ENCODE measurements at places on chromosomes 3 and 15. TPM values are rescaled to one million over a fixed set of nuclear protein-coding genes. Genes with fewer than 3 reads are reported as not detected.

The PLOD2 gene
- total RNA-seq: 114 TPM

The ZIC1 gene
- 0.26 TPM for total RNA-seq

DNA sequence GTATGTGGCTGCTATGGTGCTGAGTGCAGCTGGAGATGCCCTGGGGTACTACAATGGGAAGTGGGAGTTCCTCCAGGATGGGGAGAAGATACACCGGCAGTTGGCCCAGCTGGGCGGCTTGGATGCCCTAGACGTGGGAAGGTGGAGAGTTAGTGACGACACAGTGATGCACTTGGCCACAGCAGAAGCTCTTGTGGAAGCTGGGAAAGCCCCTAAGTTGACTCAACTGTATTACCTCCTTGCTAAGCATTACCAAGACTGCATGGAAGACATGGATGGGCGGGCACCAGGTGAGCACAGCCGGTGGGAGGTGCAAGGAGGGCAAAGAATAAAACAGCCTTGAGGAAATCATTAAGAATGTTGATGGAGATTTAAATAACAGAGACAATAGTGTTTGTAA, 2.9 kb downstream of the ADPRH start:
- H3K27ac ChIP-seq: no peak overlapping the region
- H3K27me3 ChIP-seq: no peaks in the 10 kb centered on the region
- no peak for DNase-seq
- H3K36me3 ChIP-seq: no peaks in the 10 kb centered on the region
- H3K4me3 ChIP-seq: no peak overlapping the region
- peaks cover 3% of the 10 kb centered on the region for H3K4me1 ChIP-seq

GRCh38 chr3:186003610-186004009, 65.8 kb upstream of the TRA2B start:
- H3K4me1 ChIP-seq: no peaks in the 10 kb centered on the region
- DNase-seq: peak; percentile 33
- H3K27me3 ChIP-seq: no peaks in the 10 kb centered on the region
- H3K36me3 ChIP-seq: no peaks in the 10 kb centered on the region
- H3K27ac ChIP-seq: no peak overlapping the region

The LDHAL6B gene
- total RNA-seq: not detected

GRCh38 chr15:72269739-72270138, 2.6 kb downstream of the PARP6 start:
- H3K27me3 ChIP-seq: no peaks in the 10 kb centered on the region
- H3K27ac ChIP-seq: no peak overlapping the region
- no peak overlapping the region for H3K4me3 ChIP-seq
- H3K36me3 ChIP-seq: peaks cover 5% of the 10 kb centered on the region
- peaks cover 8% of the 10 kb centered on the region for H3K4me1 ChIP-seq

GRCh38 chr3:65385805-65386204, 652.9 kb downstream of the MAGI1 start:
- no peaks in the 10 kb centered on the region for H3K4me1 ChIP-seq
- H3K27me3 ChIP-seq: no peaks in the 10 kb centered on the region
- no peak overlapping the region for H3K27ac ChIP-seq
- H3K4me3 ChIP-seq: no peak overlapping the region
- DNase-seq: no peak

- no peaks in the 10 kb centered on the region for H3K36me3 ChIP-seq
- DNase-seq: no peak
- no peaks in the 10 kb centered on the region for H3K4me1 ChIP-seq
- no peaks in the 10 kb centered on the region for H3K27me3 ChIP-seq
- no peak overlapping the region for H3K27ac ChIP-seq
Measured at GRCh38 chr3:69712933-69713332, 26.3 kb upstream of the MITF start.

The CYP19A1 gene
- total RNA-seq: 3.9 TPM

DNA sequence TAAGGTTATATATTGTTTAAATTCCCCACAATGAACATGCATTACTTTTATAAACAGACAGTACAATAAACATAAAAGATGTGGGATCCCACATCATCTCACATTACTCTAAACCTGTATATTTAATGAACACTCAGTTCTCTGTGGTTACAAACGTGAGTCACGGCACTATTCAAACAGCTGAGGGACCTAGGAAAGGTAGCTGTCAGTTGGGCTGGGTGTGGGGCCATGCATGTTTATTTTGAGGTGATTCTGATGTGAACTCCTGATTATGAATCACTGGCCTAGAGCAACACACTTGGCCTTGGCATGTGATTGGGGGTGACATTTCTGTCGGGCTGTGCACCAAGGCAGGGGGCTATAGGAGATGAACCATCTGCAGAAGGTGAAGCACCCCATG, 147.6 kb upstream of the HACD2 start:
- peak; percentile 90 for DNase-seq
- peaks cover 16% of the 10 kb centered on the region for H3K36me3 ChIP-seq
- H3K4me3 ChIP-seq: no peak overlapping the region
- H3K27me3 ChIP-seq: no peaks in the 10 kb centered on the region

DNA sequence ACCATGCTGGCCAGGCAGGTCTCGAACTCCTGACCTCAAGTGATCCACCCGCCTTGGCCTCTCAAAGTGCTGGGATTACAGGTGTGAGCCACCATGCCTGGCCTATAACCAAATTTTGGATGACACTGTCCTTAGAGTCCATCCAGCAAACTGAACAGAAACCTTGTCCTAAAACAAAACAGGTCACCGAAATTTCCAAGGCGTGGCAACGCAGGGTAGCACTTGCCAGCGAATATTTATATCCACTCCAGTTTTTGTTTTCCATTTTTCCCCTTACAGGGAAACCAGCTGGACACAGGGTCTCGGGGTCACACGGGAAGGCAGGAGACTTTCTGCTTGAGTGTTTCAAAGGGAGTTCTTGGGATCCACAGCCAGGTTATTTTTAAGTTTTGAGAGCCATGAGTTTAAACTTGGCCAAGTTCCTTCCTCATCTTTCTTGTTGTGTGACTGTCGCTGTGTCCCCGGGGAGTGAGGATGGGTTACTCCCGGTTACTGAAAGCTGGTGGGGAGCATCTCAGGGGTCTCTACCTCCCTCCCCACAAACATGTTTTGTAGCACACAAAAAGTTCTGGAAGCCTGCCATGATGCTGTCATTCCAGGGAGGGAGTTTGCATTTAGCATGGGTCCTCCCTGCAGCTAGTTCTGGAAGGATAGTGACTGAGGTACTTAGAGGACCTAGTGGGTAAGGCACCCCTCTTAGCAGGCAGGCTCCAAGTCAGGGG, 12.6 kb downstream of the LIMD1 start:
- peak overlapping the region; percentile 81 for H3K27ac ChIP-seq
- no peaks in the 10 kb centered on the region for H3K27me3 ChIP-seq
- peaks cover 29% of the 10 kb centered on the region for H3K4me1 ChIP-seq
- peak overlapping the region; percentile 3 for H3K4me3 ChIP-seq

The ZNF501 gene
- total RNA-seq: 16.0 TPM

The MAP1A gene
- 70.4 TPM for total RNA-seq

DNA sequence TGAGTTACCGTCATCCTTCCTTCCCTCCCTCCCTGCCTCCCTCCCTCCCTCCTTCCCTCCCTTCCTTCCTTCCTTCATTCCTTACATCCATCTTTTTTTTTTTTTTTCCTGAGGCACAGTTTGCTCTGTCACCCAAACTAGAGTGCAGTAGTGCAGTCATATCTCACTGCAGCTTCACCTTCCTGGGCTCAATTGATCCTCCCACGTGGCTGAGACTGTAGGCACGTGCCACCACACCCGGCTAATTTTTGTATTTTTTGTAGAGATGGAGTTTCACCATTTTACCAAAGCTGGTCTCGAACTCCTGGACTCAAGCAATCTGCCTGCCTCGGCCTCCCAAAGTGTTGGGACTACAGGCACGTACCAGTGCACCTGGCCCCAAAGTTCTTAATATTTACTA, 25.8 kb downstream of the USP3 start:
- H3K27ac ChIP-seq: no peak overlapping the region
- H3K4me3 ChIP-seq: no peak overlapping the region
- H3K4me1 ChIP-seq: no peaks in the 10 kb centered on the region

The GASK1A gene
- total RNA-seq: 1.8 TPM

DNA sequence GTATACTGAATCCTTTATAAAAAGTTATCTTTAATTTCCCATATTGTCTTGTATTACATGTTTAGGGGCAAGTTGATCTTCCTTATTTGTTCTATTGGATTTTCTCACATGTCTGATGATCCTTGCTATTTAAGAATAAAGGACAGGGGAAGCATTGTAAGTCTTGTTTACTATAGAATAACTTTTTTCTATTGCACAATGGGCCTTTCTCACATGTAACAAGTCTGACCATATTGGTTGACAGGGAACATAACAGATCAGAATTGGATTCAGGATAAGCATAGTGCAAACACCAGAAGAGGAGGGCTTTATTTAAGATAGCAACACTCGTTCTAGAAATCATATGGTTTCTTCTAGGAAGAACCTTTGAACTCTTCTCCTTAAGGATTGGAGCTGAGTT, 257.9 kb upstream of the RBMS3 start:
- no peaks in the 10 kb centered on the region for H3K36me3 ChIP-seq
- no peaks in the 10 kb centered on the region for H3K4me1 ChIP-seq
- H3K4me3 ChIP-seq: no peak overlapping the region
- no peak for DNase-seq
- no peaks in the 10 kb centered on the region for H3K27me3 ChIP-seq

- H3K27me3 ChIP-seq: no peaks in the 10 kb centered on the region
- H3K27ac ChIP-seq: no peak overlapping the region
- DNase-seq: no peak
- no peak overlapping the region for H3K4me3 ChIP-seq
Measured at GRCh38 chr3:192249516-192249915, 477.8 kb downstream of the FGF12 start.

The ISLR2 gene
- total RNA-seq: not detected

- H3K4me3 ChIP-seq: no peak overlapping the region
- H3K36me3 ChIP-seq: no peaks in the 10 kb centered on the region
- peaks cover 5% of the 10 kb centered on the region for H3K4me1 ChIP-seq
Measured at GRCh38 chr3:185712337-185712736, 112.5 kb downstream of the IGF2BP2 start.

The PLSCR1 gene
- total RNA-seq: 43.9 TPM

DNA sequence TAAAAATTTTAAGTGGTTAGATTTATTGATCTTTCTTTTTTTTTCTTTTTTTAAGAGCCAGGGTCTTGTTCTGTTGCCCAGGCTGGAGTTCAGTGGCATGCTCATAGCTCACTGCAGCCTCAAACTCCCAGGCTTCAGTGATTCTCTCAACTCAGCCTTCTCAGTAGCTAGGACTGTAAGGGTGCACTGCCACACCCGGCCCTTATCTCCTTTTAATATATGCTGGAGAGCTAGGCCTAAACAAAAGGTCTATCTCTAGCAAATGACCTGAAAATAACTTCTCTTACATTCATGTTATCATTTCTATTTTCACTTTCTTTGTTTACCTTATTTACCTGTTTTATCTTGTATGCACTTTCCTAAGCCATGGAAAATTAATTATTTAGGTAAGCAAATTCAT, 35.2 kb upstream of the MELTF start:
- no peaks in the 10 kb centered on the region for H3K4me1 ChIP-seq
- H3K27ac ChIP-seq: no peak overlapping the region
- H3K4me3 ChIP-seq: no peak overlapping the region
- H3K36me3 ChIP-seq: no peaks in the 10 kb centered on the region

DNA sequence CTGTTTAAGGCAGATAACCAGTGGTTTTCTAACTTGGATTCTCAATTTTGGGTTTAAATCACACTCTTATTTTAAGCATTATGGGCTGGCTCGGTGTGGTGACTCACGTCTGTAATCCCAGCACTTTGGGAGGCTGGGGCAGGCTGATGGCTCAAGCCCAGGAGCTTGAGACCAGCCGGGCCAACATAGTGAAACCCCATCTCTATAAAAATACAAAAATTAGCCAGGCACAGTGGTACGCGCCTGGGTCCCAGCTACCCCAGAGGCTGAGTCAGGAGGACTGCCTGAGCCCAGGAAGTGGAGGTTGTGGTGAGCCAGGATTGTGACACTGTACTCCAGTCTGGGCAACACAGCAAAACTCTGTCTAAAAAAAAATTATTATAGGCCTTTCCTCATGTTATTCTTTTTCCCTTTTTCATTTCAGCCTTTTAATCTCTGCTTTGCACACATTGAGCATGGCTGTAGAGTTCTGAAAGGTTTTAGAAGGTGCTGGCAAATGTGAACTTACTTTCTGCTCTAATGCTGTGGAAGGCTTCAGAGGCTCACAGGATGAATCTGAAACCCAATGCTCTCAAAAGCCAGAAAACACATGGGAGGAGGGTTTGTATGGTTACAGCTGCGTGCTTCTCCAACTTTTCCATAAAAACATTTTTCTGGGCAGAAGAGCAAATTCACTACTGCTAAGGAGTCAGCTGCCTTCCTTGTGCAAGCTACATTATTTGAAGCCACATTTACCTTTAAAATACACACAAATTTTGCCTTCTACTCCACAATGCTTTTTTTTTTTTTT, 32.5 kb downstream of the CHAC1 start:
- H3K27me3 ChIP-seq: no peaks in the 10 kb centered on the region
- H3K27ac ChIP-seq: peak overlapping the region; percentile 94
- no peak overlapping the region for H3K4me3 ChIP-seq
- peaks cover 13% of the 10 kb centered on the region for H3K36me3 ChIP-seq
- peaks cover 27% of the 10 kb centered on the region for H3K4me1 ChIP-seq
- DNase-seq: peak; percentile 60

All from fibroblast of lung (primary cell).